GM13976 (cell line): ENCODE measurements at places on chromosomes 4 and X.

DNA sequence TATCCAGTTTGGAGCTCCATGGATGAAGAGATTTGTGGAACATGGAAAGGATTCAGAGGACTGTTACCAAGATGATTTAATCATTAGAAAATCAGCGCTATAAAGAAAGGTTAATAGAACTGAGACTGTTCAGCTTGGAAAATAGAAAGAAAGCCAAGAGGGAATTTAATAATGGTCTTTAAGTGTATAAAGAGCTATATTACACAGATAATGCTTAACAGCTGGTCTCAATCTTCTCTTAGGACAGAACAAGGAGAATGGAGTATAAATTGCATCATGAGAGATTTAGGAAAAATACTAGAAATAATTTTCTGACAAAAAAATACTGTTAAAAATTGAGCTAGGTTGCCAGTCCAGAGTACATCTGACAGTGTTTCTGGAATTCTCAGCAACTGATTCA, 91.3 kb upstream of the MAGEC2 start:
- no peak for DNase-seq

DNA sequence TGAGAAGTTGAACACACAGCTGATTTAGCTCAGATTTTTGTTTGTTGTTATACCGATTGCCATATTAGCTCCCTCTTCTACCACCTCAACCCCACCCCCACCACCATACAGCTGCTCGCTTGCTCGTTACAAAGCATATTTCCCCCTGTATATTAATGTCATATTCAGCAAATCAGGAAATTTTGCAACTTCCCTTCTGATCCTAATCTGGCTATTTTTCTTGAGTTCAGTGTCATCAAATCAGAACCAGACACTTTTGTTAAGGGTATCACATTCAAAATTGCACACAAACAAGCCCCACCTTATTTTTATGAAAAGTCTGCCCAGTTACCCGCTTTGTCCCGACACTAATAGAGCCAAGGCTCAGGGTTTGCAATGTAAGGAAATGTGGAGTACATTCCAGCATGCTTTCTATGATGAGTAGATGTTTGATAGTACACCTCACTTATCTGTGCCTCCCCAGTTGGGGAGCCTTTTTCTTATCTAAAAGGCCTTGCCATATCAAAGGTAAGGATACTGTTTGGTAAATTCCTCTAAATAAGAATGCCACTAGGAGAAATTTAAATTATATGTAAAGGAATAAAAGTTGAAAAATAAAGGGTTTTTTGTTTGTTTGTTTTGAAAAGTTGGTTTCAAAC, 212.2 kb downstream of the CBR4 start:
- DNase-seq, result no peak

- DNase-seq, result no peak
These were observed 33.6 kb downstream of the LNX1 start for GRCh38 chr4:53557669-53558064.

GRCh38 chr4:119211867-119212233, 663 bp upstream of the USP53 start:
- DNase-seq, result no peak

GRCh38 chr4:128427832-128428366, 140.3 kb upstream of the PGRMC2 start:
- DNase-seq, result no peak

- no peak for DNase-seq
These were observed 172.7 kb upstream of the MED14 start for GRCh38 chrX:40908026-40908425.
